Activated naive CD8-positive, alpha-beta T cell treated with anti-CD3 and anti-CD28 coated beads, Interleukin-2, amount 50 U/mL, for 16 hours (primary cell): ENCODE measurements at places on chromosomes 13 and 19.
A peak's percentile ranks its signal among the peaks of the same experiment; 100 is the strongest.

GRCh38 chr13:44715287-44716230 lies 139.4 kb upstream of the TSC22D1 start:
- DNase-seq, result no peak

- DNase-seq, result no peak
These were observed 270.9 kb downstream of the SLC7A1 start for GRCh38 chr13:29324601-29325000.

- DNase-seq, result peak; percentile 62
These were observed 24.6 kb downstream of the NOSIP start for GRCh38 chr19:49555600-49556411.

GRCh38 chr13:30429721-30430694 lies 7.7 kb downstream of the UBE2L5 start:
- DNase-seq, result no peak

DNA sequence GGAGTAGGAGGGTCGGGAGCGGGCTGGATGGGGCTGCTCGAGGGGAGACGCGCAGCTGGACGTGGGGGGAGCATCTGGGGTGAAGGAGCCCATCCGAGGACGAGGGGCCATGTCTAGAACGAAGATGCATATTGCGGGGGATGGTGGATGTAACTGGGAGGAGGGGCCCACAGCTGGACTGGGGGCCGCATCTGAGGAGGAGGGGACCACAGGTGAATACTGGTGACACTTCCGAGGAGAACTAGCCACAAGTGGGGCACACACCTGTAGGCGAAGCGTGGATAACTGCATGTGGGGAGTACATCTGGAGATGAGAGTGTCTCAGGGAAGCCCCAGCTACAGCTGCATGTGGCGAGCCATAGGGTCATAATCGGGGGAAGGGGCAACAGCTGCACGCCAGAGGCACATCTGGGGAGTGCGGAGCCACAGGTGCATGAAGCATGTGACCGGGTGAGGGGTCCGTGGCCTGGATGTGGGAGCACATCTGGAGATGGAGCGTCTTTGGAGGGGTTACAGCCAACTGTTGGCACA lies 402 bp downstream of the ZSWIM9 start:
- no peak for DNase-seq

DNA sequence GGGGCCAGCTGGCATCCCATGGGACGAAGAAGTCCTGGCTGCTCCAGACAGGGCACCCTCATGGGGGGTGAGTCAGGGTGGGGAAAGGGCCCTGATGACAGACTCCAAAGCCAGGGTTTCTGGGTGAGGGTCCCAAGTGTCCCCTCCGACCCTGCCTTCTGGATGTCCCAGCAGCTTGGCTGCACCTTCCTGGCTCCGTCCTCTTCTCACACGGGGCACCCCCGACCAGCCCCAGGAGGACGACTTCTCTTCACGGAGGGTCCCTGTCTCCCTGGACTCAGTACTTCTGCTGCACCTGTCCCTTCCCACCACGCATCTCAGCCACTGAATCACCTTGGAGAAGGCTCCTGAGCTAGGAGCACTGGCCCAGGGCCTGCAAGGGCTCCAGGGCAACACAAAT lies 19.9 kb downstream of the MIER2 start:
- DNase-seq, result no peak

GRCh38 chr13:26133851-26134250 lies 82.0 kb upstream of the SHISA2 start:
- DNase-seq, result no peak

GRCh38 chr19:11797491-11797890 lies 832 bp upstream of the ZNF491 start:
- peak; percentile 51 for DNase-seq

- DNase-seq, result no peak
These were observed 8.4 kb downstream of the EPHX3 start for GRCh38 chr19:15223649-15224361.

- DNase-seq, result no peak
These were observed 549.6 kb downstream of the FGF9 start for GRCh38 chr13:22220151-22221135.

DNA sequence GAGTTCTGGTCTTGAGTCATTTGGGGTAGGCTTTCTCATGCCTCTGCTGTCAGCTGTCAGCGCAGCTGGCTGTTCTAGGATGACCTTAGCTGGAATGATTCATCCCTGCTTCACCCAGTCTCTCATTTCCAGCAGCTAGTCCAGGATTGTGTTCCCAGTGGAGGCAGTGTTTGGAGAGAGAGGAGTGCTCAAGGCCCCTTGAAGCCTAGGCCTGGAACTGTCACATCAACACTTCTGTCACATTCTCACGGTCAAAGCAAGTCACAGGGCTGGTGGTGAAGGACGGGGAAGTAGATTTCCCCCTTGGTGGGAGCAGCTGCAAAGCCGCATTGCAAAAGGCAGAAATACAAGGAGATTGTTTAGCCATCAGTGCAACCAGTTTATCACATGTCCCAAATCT lies 15.2 kb downstream of the TPT1 start:
- no peak for DNase-seq

DNA sequence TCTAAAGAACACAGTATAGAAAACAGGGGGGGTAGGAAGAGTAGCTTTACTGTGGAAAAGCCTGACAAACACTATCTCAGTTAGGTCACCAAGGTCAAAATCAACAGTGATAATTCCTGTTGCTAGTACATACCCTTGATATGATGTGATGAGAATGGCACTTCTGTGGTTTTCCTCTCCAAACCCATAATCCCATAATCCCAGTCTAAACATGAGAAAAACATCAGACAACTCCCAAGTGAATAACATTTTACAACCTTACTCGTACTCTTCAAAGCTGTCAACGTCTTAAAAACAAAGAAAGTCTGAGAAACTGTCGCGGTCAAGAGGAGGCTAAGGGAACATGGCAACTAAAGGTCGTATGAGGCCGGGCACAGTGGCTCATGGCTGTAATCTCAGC lies 137.6 kb downstream of the FOXO1 start:
- DNase-seq, result no peak

DNA sequence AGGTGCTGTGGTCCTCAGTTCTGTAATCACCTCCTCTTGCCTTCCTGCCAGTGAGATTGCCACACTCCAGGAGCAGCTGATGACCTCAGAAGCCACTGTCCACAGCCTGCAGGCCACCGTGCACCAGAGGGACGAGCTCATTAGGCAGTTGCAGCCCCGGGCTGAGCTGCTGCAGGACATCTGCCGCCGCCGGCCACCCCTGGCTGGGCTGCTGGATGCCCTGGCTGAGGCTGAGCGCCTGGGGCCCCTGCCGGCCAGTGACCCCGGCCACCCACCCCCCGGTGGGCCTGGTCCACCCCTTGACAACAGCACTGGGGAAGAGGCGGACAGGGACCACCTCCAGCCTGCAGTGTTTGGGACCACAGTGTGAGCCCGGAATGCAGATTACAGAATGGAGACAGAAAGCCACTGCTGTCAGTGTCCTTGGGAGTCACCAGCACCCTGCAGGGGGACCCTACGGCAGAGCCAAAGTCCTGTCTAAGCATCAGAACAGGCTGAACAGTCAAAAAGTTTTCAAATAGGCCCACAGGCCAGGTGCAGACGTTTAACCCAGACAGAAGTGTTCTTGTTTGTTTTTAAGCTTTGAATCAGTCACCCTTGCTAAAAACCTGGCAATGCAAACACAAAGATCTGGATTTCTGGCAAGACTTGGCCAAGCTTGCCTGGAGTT lies 4.2 kb downstream of the VMAC start:
- no peak for DNase-seq

GRCh38 chr19:20787786-20788185 lies 11.7 kb downstream of the ZNF66 start:
- no peak for DNase-seq
